ENCODE measurements at places on chromosomes 5 and 9.

DNA sequence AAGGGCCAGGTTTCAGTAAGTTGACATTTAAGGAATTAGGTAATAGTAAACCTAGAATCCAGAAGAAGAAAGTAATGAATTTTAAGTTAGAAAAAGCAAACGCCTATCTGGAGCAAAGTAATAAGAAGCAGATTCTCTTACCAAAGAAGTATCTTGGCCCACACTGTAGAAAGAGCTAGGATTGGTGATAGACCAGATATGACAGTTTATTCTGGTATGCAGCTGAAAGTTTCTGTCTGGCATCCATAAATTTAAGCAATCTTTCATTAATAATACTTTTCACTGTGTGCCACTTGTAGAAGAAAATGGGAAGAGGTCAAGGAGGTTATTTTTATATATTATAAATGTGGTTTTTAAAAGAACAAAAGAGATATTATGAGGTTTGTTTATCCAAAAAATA is 3.0 kb downstream of the RECK start:
- DNase-seq: no peak

GRCh38 chr9:126058591-126058990 is 268.0 kb upstream of the MVB12B start:
- no peak for DNase-seq

GRCh38 chr5:136036293-136036911 is 7.6 kb downstream of the TGFBI start:
- DNase-seq: no peak

DNA sequence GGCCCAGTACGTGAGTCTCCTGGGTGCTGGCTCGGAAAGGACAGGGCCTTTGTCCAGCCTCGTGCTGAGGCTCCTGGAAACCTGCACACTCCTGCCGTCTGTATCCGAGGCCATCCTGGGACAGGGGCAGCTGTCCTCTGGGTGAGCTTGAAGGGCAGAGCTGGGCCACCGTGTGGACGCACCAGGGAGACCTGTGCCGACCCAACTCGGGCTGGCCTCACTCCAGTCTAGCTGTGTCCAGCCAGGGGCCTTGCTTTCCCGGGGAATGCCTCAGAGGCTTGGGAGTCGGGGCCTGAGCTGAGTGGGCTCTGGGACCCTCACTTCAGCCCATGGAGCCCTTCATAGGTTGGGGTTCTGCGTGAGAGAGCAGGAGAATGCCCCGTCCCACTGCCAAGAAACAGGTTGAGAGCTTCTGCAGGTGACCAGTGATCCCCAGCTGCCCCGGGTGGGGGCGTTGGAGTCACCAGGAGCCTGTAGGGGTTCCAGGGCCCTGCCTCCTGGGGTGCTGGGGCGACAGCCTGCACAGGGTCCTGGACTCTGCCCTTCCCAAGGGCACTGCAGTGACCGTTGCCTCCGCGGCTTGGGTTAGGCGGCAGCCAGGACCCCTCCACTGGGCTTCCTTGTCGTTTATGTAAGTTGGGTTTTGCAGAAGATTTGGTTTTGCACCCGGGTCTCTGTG is 60.1 kb downstream of the COL5A1 start:
- DNase-seq: no peak

DNA sequence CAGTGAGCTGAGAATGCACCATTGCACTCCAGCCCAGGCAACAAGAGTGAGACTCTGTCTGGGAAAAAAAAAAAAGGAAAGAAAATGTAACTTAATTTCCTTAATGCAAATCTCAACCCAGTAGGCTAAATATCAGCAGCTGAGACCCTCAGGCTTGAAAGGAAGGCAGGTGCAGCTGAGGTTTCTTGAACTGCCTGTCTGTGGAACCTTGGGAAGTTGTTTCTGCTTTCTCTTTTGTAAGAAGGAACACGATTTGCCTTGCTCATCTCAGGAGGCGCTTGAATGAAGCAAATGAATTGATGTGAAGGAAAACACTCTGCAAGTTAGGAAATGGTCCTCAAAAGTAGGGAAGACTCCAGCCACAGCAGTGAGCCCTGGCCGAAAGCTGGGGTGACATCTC is 143.3 kb downstream of the IRX1 start:
- no peak for DNase-seq

DNA sequence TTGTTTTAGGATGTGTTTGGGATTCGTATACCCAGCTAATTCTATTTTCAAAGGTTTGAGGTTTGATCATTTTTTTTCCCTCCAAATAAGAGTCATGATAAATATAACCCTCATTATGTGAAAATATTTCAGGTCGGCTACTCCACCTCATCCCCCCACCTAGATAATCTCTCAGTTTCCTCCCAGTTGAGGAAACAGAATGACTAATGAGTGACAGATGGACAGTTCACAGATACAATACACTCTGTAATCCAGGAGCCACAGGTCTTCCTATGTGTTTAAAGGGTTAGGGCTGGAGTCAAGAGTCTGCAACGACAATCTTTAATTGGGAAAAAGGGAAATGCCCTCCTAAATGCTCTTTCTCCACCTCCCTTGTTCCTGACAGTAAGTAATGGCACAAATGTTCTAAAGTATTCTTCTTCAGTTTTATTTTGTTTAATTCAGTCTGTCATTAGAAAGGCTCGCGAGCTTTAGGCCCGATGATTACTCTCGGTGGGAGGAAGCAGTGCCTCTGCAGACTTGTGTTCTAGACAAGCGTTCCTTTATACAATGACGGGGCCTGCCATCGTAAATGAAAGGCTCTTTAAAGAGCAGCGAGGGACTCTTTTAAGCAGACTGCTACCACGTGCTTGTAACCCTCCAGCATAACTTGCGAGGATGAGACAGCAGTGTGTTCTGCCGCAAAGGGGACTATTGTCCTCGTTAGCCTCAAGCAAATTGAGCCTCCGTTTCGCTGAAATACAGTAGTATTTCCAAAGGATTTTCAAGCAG is 69.0 kb downstream of the MEF2C start:
- no peak for DNase-seq

- no peak for DNase-seq
Measured at GRCh38 chr5:118577621-118578020, 410.7 kb downstream of the DTWD2 start.

DNA sequence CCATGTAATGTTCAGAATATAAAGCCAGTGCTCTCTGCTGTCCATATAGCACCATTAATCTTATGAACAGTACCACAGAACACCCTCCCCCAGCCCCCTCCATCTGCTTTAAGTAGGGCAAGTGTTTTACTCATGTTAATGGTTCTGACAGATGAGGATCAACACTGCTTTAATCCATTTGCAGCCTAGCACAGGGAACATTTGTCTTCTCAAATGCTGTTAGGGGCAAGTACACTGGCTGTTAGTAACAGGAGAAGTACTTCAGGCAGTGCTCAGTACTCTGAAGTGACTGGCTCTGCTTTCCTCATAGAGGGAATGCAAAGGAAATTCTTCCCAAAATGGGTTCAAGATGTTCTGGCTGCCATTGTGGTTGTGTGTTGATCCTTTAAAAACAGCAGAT is 202.6 kb downstream of the DCP2 start:
- DNase-seq: no peak

DNA sequence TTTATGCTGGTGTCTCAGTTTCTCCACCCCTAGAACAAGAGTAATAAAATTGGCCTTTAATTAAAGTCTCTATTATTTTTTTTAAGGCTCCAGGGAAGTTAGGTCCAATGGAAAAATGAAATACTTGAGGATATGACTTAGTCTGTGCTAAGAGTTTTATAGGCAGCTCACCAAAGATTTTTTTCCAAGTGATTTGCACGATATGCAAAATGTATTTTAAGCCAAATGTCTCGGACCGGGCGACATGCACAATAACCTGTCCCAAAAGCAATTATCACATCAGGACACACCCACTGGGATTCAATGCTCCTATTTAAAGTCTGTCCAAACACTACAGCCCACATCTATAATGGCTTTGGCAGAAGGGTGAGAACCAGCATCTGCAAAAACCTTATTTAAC is 136.1 kb upstream of the ANKH start:
- DNase-seq: no peak

DNA sequence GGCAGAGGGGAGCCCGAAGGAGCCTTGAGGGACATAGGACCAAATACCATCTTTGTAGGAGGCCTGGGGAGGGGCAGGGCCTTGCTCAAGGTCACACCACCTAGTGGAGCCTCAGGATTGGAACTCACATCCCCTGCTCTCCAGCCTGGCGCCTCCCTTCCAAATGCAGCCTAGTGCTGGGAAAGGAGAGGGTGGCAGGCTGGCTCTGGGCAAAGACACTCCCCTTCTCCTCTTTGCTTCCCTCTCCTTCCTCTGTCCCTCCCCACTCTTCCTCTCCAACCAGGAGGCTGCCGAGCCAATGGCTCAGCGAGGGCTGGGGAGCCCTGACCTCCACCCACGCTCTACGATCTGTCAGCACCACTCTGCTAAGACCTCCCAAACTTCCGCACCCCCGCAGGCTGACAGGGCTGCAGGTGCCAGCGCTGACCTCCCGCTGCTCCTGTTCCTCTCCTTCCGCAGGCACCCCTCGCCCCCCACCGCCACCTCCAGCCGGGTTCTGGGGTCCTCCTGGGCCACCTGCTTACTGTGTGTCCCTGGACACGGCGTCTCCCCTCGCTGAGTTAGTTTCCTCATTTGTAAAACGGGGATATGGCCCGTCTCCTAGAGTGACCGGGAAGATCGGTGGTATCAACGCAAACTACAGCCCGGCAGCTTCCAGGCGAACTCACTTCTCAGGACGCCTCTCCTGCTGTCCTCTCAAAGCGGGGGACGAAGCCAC is 52.9 kb downstream of the C9orf50 start:
- DNase-seq: no peak

DNA sequence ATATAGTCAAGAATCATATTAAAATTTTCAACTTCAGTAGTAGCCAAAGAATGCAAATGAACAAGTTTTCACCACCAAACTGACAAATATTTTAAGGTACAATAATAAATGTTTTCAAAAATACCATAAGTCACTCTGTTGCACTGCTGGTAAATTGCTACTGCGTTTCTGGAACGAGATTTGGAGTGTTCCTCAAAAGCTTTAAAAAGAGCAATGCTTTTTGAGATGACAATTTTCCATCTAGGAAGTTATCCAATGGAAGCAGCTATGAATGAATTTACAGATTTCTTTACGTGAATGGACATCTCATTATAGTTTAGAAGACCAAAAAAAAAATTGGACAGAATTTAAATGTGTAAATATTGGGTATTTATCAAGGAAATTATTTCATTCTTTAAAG is 173.2 kb upstream of the OR13F1 start:
- no peak for DNase-seq

DNA sequence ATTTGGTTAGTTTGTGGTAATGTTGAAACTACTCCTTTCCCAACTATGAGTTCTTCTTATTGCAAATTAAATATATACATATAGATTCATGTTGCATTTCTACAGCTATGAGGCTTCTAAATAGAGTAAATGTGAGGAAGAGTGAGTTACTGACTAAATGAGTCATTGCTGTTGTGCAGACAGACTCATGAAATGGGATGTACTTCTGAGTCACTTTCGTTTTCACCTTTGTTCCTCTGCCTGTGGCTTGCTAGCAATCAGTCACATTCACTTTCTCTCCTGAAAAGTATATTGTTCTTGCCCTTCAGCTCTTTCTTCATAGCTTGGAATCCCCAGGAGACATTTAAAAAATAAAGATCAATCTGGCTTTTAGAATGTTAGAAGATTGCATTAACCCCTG is 295.5 kb upstream of the SMC2 start:
- no peak for DNase-seq

DNA sequence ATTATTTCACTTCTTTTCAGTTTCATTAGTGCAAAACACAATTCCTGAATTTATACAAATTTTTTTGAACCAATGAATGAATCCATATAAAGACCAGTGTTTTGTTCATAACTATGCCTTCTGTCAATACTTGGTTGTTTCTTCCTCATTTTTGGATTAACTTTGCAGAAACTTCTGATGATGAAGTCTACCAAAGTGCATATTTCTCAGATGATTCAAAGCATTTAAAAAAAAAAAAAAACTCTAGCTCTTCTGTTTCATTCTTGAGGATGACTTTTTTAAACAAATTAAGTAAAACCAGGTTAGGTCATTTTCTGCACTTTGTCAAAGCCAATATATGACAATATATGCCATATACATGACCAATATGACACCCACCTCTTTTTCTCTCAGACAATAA is 92.6 kb downstream of the CHSY3 start:
- DNase-seq: no peak

DNA sequence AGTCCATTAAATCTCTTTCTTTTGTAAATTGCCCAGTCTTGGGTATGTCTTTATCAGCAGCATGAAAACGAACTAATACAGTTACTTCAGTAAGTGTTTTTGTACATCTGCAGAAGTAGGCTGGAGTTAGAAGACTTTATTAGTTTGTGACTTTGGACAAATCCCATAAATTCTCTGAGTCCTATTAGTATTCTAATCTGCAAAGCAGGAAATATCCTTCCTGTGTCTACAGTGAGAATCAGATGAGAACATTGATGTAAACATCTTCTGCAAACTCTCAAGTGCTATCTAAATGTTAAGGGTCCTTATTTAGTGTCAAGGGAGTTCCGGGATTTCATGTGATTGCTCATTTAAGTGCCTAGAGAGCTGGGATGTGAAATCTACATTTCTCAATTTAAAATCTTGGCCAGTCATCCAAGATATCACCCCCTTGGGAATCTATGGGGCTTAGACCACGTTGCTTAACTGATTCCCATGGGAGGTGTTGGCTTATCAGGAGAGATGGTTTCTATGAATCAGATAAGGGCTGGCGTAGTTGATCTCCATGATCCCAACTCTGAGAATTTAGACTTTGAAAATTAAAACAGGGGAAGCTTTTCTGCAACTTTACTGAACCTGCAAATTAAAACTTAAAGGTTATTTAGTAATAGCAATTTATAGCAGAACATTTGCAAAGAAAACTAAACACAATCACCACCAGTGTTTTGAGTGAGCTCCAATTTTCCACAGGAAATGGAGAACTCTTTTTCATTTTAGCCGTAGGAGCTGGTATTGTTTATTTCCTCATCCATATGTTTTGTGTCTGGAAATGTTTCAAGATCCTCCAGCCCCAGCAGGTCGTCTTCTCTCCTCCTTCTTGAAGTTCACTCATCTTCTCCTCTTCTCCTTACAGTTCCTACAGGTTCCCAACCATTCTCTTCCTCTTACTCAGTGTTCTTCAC is 241.6 kb upstream of the CD180 start:
- no peak for DNase-seq

- DNase-seq: peak; percentile 57
Measured at GRCh38 chr9:127779136-127779981, 893 bp upstream of the SH2D3C start.

DNA sequence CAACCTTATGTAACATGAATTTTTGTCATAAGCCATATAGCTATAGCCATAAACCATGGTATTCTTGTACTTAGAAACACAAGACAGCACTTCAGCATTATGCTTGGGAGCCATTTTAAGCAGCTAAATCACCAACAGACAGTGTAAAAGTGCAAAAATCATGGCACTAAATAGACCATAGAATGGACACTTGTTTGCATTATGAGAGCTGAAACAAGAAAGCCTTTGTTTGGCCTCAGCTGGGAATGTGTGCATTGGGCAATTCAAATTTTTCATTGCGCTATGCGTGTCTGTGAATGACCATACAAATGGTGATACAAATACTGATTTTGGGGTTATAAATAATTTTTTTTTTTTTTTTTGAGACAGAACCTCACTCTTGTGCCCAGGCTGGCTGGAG is 23.7 kb downstream of the KDM4C start:
- DNase-seq: no peak

Measured in stimulated activated CD4-positive, alpha-beta T cell treated with anti-CD3 and anti-CD28 coated beads, TNF-alpha, amount 100 ng/mL, for 48 hours (primary cell).